Urothelium cell line (cell line): ENCODE measurements at places on chromosomes 6 and 20.

GRCh38 chr20:17925940-17926300, 42.7 kb downstream of the SNX5 start:
- no peak for DNase-seq

GRCh38 chr20:48808382-48809034, 19.3 kb downstream of the PREX1 start:
- DNase-seq = no peak

DNA sequence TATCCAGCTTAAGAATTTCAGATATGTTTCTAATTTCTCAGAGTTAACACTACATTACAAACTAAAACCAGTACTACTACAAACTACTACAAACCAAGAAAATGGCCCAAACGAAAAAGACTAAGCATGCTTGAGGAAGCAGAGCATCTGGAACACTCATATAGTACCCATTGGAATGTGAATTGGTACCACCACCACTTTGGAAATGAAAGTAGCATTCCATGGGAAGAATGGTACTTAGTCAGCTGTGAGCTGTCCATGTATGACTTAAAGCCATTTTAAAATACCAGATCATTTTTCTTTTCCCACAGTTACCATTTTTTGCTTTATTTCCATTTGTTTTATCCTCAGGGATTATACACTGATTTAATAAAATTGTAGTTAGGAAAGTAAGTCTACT, 30.5 kb downstream of the FBXO9 start:
- no peak for DNase-seq

DNA sequence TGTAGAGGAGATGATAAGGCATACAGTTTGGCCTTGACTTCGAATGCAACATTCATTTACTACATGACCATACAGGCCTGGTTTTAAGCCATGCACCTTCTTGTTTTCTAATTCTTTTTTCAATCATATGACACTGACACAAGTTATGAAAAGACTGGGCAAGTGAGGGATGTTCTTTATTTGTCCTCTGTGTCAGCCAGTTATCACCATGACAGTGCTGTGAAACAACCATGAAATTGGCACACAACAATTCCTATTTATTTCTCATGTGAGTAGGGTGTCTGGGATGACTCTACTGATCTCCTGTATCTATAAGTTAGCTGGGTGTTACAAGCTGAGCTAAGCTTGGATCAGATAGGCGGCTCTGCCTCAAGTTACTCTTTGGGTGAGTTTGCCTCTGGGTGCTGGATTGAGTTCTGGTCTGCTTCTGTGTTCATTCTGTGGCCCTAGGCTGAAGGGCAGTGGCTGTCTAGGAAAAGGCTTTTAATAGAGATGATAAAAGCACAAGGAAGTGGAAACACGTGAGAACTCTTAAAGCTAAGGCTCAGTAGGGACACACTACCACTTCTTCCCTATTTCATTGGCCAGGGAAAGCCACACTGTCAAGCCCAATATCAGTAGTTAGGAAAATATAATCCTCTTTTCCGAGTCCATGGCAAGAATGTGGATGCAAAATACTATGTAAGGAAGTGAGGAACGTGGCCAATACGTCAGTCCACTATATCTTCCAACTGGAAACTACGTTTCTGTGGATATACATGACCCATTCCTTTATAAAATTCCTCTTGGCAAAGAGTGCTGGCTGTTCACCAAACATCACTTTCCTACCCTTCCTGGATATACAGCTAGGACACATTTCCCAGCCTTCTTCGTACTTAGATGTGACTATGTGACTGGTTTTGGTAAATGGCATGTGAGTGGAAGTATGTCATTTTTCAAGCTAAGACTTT, 126.2 kb upstream of the RNF24 start:
- DNase-seq = no peak

DNA sequence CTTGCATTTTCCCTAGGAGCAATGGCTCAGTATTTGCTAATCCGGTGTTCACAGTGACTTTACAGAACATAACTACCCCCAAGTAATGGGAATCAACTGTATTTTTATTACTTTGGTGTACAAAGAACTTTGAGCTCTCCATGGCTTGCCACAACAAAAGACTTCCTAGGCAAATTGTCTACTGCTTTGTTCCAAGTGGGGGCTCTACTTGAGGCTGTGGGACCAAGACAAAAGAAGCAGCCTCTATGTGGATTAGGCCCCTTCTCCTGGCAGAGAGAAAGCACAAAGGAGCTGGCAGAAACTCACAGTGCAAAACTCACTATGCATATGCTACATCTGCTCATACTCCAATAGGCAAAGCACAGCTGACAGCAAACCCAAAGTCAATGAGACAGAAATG, 853 bp downstream of the WFDC8 start:
- no peak for DNase-seq

DNA sequence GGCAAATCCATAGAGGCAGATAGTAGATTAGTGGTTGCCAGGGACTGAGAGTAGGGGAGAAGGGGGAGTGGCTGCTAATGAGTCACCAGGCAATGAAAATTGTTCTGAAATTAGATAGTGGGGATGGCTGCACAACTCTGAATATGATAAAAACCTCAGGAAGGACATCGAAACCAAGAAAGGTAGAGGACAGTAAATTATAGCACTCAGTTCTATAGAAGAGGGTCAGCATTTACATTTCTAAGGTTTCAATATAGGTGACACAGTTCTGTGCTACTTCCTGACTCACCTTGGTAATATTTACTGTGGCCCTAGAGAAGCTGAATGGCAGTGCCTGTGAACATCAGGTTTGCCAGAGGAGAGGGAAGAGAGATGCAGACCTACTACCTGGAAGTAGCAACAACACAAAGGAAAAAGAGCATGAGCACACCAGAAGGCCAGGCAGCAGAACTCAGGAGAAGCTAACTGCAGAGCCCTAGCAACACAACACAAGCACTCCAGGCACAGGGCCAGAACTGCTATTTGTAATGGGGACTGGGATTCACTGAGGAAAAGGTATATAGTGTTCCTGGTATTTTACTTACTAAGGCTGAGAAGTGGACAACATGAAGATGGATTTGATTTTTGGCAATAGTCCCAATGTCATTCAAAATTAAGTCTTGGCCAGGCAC, 75.9 kb downstream of the PLCG1 start:
- DNase-seq = no peak

- no peak for DNase-seq
Measured at GRCh38 chr20:50146732-50147662, 6.5 kb downstream of the PEDS1 start.

GRCh38 chr20:709991-710779, 34.6 kb upstream of the SCRT2 start:
- no peak for DNase-seq

DNA sequence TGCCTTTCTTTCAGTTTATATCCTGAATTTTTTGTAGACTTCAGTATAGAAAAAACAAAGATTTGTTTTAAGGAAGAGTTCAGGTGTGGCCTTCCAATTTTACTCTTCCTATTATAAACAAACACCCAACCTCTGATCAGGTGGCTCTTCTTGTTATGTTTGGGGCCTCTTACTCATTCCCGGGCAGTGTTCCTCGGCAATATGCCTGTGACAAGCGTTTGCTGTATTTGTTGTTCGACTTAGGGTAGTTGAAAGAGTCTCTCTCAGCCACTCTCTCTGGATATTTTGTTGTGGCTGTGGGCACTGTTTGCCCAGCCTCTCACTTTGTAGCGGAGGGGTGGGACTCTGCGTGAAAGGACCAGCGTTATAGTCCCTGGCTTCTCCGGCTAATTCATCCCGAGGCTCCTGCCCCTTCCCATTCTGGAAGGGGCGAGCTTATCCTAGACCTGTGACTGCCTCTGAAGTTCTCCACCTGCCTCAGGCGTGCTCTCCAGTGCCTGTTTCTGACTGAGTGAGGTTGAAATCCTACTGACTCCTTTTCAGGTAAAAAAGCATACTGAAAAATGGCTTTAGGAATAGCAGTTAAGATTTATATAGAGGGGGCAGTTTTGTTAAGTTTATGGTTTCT, 97.4 kb downstream of the PLCB4 start:
- no peak for DNase-seq

GRCh38 chr6:106553440-106553839, 75.9 kb downstream of the RTN4IP1 start:
- no peak for DNase-seq

DNA sequence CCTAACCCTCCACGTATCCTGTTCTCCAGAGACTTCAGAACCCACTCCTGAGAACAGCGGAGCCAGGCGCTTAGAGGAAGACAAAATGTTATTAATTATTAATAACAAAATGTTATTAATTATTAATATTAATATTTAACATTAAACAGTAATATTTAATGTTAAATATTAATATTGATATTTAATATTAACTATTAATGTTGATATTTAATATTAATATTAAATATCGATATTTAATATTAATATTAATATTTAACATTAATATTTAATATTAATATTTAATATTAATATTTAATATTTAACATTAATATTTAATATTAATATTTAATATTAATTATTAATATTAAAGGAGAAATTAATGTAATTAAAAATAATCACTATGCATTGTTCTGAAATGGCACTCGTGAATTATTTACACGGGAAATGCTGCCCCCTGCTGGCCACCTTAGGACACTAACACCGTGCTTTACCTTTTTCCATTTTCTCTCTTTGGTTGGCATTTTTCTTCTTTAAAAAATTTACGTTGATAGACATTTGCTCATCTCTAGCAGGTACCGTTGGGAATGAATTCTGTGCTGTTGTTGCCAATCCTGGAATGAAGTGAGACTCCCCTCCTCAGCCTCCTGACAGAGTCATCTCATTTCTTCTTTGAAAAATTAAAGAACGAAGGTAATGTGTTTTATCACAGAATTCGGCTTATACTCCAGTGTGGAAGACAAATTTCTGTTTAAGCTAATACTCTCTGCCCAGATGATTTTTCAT, 7.5 kb upstream of the GGTLC1 start:
- DNase-seq = peak; percentile 34

DNA sequence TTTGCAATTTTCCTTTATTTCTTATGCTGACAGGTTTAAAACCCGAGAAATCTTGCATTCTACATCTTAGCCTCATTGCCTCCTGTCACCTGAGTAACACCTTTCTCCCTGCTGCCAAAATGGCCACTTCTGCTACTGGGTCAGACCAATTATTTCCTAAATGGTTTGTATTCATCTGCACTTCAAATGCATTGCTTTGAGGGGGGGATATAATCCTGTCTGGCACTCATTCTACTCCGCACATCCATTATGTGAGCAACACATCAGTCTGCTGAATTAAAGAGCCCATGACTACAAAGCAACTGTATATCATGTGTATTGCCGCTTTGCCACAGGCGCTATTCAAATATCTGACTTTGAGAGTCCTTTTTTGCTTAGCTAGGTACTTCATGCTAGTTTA, 141.6 kb upstream of the TSHZ2 start:
- no peak for DNase-seq

- DNase-seq = no peak
Measured at GRCh38 chr20:53278555-53278954, 306.4 kb downstream of the TSHZ2 start.

DNA sequence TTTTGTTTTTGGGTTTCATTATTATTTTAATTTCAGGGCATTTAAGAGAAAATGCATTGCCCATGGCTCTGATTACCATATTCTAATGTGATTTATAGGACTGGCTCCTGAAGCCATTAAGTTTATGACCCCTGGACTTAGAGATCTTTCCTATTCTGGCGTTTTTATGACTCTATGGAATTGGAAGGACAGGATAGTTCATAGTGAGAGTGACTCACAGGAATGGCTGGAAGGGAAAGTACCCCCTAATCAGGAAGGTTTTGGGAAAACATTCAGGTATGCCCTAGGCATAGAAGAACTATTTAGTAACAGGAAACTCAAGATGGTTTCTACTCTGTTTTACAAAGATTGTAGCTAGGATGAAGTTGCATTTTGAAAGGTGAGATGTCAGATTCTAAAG, 108.6 kb upstream of the SLC2A12 start:
- no peak for DNase-seq

- no peak for DNase-seq
Measured at GRCh38 chr6:160952633-160953281, 38.8 kb upstream of the MAP3K4 start.

DNA sequence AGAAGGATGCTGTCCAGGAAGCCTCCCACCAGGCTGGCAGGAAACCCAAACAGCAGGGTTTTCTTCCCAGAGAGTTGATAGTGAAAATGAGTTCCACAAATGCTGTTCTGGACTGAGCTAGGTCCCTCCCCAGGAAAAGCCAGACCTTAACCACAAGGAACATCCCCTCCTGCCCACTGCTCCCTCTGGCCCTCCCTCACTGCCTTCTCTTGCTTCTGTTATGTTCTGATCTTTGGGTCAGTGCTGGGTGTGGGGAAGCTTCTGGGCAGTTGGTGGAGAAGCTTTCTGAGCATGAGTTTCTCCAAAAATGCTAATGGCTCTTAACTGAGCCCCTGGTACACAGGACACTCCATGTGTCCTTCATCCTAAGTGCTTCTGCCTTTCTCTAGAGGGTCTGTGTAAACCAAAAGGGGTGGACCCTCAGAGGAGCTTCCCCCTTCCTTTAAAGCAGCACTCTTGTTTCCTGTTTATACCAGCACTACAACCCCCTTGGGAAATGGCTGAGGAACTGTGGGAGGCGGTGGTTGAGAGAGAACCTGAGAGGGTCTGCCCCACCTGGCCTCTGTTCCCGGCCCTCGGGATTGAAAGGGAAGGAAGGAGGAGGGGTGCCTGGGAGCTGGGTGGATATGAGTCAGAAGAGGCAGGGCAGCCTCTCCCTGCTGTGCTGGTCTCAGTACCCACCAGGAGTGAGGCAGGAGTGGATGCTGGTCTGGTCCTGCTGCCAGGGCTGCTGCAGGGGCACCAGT, 42.0 kb downstream of the CDS2 start:
- DNase-seq = peak; percentile 78

GRCh38 chr6:39642270-39642669, 82.9 kb downstream of the KIF6 start:
- no peak for DNase-seq

DNA sequence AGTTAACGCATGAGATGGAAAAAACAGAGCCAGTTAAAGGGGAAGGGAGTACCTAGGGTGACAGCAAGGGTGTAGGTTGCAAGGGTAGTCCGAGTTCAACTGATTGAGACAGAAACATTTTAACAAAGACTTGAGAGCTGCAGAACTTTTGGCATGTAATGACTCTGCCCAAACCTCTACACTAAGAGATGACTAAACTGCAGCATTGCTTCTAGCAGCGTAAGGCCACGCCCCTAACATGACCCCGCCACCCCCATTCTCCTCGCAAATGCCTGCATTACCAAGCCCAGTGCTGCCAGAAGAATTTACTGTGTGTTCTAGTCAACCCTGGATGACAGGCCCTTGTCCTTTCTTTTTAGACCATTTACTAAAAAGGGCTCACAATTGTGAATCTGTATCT, 6.3 kb upstream of the HINT3 start:
- DNase-seq = no peak

DNA sequence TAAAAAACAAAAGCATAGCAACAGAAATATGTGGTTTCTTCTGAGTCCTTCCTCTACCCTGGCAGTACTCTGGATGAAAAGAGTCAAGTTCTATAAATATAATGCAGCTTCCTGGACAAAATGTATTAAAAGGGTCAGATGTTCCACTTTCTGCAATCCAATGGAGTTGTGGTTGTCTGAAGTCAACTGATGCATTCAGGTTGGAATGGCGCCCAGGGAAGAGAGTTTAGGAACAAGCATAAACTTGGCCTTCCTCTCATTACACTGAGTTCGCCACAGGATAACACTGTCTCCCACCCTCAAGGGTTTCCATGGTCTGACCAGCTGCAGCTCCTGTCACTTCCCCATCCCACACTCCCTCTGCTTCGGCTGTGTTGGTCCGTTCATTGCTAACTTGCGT, 66.4 kb downstream of the PLEKHG1 start:
- DNase-seq = no peak

- DNase-seq = no peak
Measured at GRCh38 chr6:40923326-40923725, 115.7 kb downstream of the UNC5CL start.
